Activated CD8-positive, alpha-beta memory T cell treated with anti-CD3 and anti-CD28 coated beads, Interleukin-2, amount 10 ng/mL, durations not matched to agents 7 days and 5 days (primary cell): ENCODE measurements at places on chromosomes 16 and 17.
A peak's percentile ranks its signal among the peaks of the same experiment; 100 is the strongest.

DNA sequence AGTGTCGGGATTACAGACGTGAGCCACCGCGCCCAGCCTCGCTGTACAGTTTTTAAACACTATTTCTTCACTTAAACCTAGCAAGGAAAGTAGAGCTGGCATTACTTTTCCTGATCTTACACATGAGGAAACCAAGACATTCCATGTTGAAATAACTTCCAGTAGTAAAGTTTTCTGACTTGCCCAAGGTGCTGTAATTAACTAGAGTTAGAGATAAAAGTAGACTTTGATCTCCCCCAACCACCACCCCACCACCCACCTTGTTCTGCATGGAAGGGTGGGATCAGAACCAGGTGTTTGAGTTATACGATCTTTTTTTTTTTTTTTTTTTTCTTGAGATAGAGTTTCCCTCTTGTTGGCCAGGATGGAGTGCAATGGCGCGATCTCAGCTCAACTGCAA is 47.1 kb downstream of the CENPV start:
- no peak for DNase-seq

DNA sequence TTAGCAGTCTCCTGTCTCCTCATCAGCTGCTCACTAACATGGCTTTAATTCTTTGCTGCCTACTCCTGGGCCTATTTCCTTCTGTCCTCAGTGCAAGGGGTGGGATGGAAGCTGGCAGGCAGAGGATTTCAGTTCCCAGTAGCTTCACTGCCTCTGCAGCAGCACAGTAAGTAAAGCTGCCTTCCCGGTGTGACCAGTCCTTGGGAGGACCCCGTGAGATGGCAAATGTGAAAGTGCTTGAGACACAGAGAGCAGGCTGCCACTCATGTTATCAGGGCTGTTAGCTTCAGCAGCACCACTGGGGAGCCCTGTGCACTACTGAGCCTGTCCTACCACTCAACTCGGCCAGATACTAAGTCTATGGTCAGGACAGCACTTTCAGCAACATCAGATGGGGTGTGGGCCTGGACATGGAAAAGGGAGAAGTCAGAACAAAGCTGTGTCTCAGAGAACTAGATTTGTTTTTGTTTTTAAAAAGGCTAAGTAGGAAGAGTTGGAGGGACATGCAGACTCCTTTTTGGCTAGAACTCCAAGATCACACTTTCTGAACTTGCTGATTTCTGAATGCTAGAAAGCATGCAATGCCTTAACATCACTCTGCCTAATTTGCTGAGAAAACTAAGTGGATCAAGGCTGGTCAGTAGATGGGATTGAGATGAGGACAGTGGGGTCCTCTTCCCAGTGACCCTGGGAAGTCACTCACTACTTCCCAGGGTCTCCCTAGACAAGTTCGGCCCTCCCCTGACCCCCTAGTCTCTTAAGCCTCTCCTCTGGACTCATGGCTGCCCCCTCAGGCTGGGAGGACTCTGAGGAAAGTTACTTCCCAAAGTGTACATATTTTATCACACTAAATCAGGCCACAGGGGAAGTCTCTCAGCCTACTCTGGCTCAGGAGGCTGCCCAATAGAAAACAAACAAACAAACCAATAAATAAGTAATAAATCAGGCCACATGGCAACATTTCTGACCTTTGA is 1.1 kb downstream of the ACSF2 start:
- peak; percentile 55 for DNase-seq

- DNase-seq = no peak
Observed at GRCh38 chr16:86072328-86073102, 173.6 kb downstream of the IRF8 start.

- no peak for DNase-seq
Observed at GRCh38 chr16:28556914-28557320, 3.2 kb downstream of the SGF29 start.

DNA sequence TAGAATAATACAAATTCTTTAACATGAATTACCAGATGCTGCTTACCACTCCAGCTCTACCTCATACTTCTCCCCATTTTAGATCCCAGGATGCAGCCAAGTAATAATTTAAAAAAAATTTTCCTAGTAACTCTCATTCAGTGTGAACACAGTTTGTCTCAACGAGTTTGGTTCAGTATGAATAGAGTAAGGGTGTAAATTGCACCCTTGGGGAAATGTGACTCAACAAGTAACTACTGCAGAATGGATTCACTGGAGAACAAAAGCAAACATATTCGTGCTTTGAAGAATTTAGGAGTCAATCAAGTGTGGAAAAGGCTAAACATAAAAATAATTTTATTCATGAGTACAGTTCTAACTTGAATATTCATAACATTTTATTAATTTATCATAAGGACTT is 23.0 kb downstream of the KCNJ16 start:
- DNase-seq = no peak

- no peak for DNase-seq
Observed at GRCh38 chr16:71338632-71339031, 19.9 kb upstream of the CALB2 start.

DNA sequence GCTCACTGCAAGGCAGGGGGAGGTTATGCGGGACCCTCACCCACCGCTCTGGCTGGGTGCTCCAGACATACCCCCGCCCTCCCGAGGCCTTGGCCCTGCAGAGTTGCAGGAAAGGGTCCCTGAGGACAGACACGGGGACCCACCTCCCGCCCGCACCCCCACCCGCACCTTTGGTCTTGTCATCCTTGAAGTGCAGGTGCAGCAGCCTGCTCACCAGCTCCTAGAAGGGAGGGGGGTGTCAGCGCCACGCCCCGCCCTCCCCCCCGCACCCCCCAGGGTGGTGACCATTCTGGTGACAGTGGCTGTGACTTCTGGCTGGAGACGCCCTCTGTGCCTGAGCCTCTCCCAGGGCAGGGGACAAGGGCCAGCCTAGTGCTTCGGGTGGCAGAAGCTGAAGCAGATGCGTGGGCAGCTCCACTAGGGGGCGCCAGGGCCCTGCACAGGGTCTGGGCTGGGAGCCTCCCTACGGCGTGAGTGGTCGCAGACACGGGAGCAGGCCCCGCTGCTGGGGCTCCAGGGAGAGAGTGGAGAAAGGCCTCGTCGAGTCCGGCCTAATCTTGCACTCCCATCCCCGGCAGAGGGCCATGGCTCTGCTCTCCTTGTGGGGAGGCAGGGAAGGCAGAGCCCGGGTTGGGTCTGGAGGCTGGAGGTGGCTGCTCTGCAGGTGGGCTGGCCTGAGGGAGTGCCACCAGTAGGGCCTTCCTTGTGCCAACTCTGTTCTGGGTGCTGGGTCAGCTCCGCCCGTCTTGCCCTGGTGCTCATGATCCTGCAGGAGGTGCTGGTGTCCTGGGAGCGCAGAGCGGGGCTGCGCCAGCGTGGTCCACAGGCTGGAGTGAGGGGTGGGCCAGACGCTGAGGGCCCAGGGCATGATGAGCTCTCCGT is 2.7 kb downstream of the CENPX start:
- DNase-seq = peak; percentile 79

DNA sequence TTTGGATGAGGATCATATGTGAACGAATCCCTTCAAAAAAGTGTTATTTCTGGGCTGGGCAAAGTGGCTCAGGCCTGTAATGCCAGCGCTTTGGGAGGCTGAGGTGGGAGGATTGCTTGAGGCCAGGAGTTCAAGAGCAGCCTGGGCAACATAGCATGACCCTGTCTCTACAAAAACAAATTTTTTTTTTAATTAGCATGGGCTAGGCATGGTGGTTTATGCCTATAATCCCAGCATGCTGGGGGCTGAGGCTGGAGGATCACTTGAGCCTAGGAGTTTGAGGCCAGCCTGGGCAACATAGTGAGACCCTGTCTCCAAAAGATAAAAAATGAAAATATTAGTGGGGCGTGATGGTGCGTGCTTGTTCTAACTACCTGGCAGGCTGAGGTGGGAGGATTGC is 4.6 kb downstream of the TAOK1 start:
- DNase-seq = no peak

- DNase-seq = no peak
Observed at GRCh38 chr16:85056211-85056748, 28.7 kb downstream of the KIAA0513 start.

DNA sequence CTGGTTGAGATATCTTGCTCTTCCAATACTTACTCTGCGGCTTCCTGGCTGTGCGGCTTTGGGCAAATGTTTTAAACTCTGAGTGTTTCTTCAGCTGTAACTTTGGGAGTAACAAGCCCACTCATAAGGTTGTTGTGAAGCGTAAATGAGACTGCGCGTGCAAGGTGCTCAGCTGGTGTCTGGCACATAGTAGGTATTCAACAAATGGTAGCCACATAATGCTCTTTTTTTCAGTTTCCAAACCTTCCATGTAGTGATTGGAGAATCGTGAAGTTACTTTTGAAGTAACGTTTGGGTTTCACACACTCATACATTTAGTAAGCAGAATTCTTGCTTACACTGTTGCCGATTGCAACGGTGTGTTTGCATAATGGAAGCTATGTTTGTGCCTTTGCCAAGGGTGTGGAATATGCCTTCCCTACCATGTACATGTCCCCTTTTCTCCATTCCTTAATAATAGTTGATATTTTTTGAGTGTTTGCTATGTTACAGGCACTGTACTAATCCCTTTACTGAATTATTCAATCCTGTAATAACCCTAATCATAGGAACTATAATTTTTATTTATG is 829 bp downstream of the DHRS7B start:
- no peak for DNase-seq

DNA sequence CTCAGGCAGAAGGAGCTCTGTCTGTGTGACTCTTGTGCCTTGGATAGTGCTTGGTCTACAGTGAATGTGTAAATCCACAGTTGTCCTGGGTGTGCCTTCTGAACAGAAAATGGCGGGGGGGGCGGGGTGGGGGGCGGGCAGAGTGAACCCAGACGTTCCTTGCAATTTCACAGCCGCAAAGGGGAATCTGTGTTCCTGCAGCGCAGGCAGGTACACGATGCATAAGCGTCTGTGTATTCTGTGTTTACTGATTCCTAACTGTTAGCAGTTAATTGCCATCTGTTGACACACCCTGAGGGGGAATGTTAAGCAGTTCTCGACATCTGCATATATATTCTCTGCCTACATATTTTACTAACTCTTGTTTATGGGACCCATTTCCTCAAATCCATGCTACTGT is 123.5 kb upstream of the ZFHX3 start:
- no peak for DNase-seq

GRCh38 chr16:89600427-89600826 is 13.0 kb upstream of the DPEP1 start:
- no peak for DNase-seq

DNA sequence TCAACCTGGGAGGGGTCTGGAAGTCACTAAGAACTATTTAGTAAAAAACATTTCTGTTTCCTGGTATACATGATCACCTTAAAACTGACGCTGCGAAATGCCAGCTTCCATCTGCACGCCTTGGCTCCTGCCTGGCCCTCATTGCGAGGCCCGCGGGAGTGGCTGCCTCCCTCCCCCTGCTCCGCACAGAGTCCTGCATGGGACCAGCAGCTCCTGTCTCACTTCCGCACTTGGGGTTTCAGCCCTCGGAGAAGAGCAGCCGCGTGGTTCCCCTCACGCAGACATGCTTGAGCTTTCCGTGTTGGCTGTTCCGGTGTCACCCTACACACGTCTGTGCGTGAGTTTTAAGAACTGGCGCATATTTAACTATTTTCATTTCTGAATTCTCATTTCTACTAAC is 18.4 kb downstream of the MTHFSD start:
- no peak for DNase-seq

DNA sequence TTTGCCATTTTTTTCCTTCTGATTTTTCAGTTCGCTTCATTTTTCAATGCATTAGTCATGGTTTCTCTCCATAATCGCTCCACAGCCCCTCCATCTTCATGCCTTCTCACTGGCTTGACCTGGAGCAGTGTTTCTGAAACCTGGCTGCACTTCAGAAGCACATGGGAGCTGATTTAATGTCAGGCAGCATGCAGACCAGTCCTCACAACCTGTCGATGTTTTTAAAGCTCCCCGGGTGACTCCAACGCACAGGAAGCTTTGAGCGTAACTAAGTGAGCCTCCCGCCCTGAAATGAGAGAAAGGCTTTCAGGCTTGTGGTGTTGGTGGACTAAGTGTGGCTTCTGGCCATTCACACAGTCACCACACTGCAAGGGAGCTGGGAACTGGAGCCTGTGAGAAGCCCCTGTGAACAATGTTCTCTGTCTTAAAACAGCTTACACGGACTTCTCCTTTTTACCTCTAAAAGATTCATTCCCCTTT is 16.8 kb upstream of the DRG2 start:
- DNase-seq = peak; percentile 45

- peak; percentile 57 for DNase-seq
Observed at GRCh38 chr17:75645889-75646637, 12.8 kb downstream of the SMIM5 start.

DNA sequence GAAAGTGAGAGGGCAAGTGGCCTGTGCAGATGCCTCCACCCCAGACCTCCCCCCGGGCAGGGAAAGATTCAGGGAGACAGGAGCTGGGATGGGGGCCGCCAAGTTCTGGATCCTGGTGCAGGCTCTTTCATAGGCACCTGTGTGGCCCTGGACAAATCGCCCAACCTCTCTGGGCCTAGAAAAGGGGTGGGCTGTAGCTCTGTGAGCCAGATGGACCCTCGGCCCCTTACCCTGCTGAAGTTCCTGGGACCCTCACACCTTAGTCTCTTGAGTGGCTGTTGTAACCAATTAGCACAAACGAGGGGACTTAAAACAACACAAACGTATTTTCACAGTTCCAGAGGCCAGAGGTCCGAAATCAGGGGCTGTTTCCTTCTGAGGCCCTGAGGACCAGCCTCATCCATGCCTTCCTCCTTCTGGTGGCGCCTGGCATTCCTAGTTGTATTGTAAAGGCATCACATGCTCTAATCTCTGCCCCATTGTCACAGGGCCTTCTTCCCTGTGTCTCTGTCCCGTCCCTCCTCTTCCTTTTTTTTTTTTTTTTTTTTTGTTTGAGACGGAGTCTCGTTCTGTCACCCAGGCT is 352.6 kb downstream of the SEC14L1 start:
- DNase-seq = no peak

DNA sequence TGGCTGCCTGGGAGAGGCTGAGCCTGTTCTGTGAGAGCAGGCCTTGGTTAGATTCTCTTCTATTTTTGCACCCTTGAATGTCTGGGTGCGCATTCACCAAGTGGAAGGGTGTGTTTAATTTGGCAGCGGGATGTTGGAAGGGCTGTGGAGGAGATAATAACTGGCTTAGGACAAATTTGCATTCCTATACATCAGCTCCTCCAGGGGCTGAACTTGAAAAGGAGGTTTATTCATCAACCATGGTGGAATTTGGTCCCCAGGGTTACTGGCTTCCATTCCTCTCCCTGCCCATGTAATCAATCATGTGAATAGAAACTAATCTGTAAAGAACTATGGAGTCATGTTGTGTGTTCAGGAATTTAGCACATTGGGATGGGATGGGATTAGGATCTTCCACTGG is 100.2 kb upstream of the FOXF1 start:
- DNase-seq = no peak

- DNase-seq = no peak
Observed at GRCh38 chr16:82971126-82971525, 344.4 kb downstream of the CDH13 start.

GRCh38 chr16:64122177-64122576 is 999.7 kb downstream of the CDH11 start:
- no peak for DNase-seq
